Colonic mucosa (tissue), 4 donors: ENCODE measurements at places on chromosomes 16 and 17.

DNA sequence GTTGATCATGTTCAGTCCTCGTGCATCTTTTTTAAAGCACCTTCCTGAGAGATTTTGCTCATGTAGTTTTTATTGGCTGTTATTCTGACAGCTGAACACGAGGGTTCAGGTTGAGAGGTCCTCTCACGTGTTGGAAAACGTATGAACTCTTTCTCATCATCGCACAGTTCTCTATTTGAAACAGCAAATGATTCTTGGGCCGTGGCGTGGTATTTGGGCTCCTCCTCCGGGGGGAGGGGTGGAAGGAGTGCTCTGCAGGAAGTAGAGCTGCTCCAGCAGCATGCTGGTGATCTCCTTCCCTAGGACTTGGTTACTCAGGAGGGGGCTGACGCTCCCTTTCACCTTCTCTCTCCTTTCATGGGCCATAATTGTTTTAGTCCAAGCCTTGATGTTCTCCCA, 70.4 kb downstream of the KSR1 start:
- no peak overlapping the region for H3K4me3 ChIP-seq
- DNase-seq: peak; percentile 44
- H3K27ac ChIP-seq: no peak overlapping the region
- H3K36me3 ChIP-seq: no peaks in the 10 kb centered on the region

DNA sequence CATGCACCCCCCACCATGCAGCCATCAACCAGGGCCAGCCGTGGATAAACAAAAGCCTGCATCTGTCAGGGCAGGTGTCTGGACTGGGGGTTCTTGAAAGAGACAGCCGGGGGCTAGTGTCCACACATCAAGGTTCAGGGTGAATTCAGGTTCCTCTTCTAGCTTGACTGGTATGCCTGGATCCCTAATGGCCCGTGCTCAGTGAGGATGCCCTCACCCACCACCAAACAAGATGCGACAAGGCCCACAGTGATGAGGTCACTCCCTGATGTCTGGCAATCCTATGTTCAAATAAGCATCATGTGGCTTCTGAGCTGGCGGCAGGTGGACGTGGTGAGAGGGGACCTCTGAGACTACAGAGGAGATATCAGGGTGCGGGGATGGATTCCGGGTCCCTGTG, 64.6 kb downstream of the GOSR1 start:
- H3K4me1 ChIP-seq: no peaks in the 10 kb centered on the region
- no peak overlapping the region for H3K27ac ChIP-seq
- H3K36me3 ChIP-seq: no peaks in the 10 kb centered on the region
- H3K4me3 ChIP-seq: no peak overlapping the region

- no peak overlapping the region for H3K4me3 ChIP-seq
- DNase-seq: no peak
- no peaks in the 10 kb centered on the region for H3K36me3 ChIP-seq
- no peak overlapping the region for H3K27ac ChIP-seq
Measured at GRCh38 chr16:62034231-62035114, 1.8 kb downstream of the CDH8 start.

GRCh38 chr17:60248618-60249289, 99.0 kb downstream of the CA4 start:
- no peak for DNase-seq
- no peak overlapping the region for H3K4me3 ChIP-seq
- H3K36me3 ChIP-seq: no peaks in the 10 kb centered on the region
- no peaks in the 10 kb centered on the region for H3K27me3 ChIP-seq
- H3K4me1 ChIP-seq: no peaks in the 10 kb centered on the region

- H3K36me3 ChIP-seq: no peaks in the 10 kb centered on the region
- no peaks in the 10 kb centered on the region for H3K4me1 ChIP-seq
- H3K27ac ChIP-seq: no peak overlapping the region
- no peak overlapping the region for H3K4me3 ChIP-seq
Measured at GRCh38 chr17:15291674-15292361, 26.7 kb upstream of the PMP22 start.

DNA sequence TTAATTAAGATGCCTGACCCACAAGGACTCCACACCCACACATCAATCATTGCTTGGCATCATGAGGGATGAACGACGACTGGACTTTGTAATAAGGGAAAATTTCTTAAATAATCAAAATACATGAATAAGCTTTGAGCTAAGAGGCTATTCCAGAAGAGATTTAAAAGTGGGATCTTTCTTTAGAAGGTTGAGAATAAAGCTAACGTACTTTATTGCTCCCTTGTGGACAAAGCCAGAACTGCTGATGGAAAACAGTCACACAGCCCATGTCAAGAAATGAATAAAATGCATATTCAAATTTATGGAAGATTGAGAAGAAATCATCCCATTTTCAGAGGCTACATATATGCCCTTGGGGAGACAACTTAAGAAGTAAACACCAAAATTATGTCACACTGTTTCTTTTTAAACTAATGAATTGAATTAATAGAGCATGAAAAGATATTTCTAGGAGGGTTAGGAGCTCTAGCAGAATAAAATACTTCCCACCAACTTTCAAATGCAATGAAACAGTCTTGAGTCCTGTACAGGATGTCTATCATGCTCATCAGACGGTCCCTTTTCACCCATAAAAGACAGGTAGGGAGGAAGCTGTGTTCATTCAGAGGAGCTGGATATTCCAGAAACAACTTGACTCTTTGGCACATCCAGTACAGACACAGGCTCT, 60.2 kb upstream of the PHOSPHO1 start:
- DNase-seq: peak; percentile 34
- H3K4me1 ChIP-seq: no peaks in the 10 kb centered on the region
- H3K27ac ChIP-seq: no peak overlapping the region
- no peak overlapping the region for H3K4me3 ChIP-seq
- H3K36me3 ChIP-seq: no peaks in the 10 kb centered on the region
- no peaks in the 10 kb centered on the region for H3K27me3 ChIP-seq

GRCh38 chr16:69916462-69916861, 34.7 kb upstream of the CLEC18A start:
- no peak overlapping the region for H3K27ac ChIP-seq
- H3K27me3 ChIP-seq: no peaks in the 10 kb centered on the region
- no peaks in the 10 kb centered on the region for H3K36me3 ChIP-seq
- H3K4me1 ChIP-seq: no peaks in the 10 kb centered on the region

GRCh38 chr17:38428112-38428642, at the start of gene ARHGAP23:
ARHGAP23 (plus strand) TSS chr17:38428464; CDS start chr17:38428486, 22 bp downstream.
- peak within 1 kb of the TSS; percentile 85 for H3K27ac ChIP-seq
- peak within 1 kb of the TSS; percentile 71 for H3K4me3 ChIP-seq
- no peaks in the 10 kb centered on the region for H3K36me3 ChIP-seq
- no peaks in the 10 kb centered on the region for H3K27me3 ChIP-seq
- peak; percentile 33 for DNase-seq
- peaks cover 4% of the 10 kb centered on the region for H3K4me1 ChIP-seq

DNA sequence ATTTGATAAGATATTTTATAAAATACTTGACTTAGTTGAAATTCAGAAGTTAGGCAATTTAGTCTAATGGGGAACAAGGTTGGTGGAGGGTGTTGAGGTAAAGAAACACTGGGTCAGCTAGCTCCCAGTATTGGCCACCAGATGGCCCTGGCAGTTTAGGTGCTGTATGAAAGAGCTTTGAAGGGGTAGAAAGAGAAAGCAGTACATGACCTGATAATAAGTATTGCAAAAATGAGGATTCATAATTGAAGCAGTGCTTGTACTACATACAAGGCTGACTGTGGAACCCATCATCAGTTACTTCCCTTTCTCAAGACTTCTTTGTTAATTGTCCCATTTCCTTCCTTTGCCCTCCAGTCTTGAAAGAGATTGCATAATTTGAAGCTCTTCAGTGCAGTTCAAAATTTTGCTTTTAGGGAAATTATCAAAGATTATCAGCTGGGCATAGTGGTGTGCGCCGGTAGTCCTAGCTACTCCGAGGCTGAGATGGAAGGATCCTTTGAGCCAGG, 29.4 kb downstream of the TANC2 start:
- no peaks in the 10 kb centered on the region for H3K4me1 ChIP-seq
- H3K4me3 ChIP-seq: no peak overlapping the region
- no peaks in the 10 kb centered on the region for H3K36me3 ChIP-seq
- no peaks in the 10 kb centered on the region for H3K27me3 ChIP-seq
- no peak overlapping the region for H3K27ac ChIP-seq
- DNase-seq: no peak

- no peak overlapping the region for H3K27ac ChIP-seq
- no peaks in the 10 kb centered on the region for H3K27me3 ChIP-seq
- H3K4me3 ChIP-seq: no peak overlapping the region
- H3K4me1 ChIP-seq: no peaks in the 10 kb centered on the region
- DNase-seq: no peak
- no peaks in the 10 kb centered on the region for H3K36me3 ChIP-seq
Measured at GRCh38 chr17:78525511-78526160, 51.6 kb downstream of the DNAH17 start.

DNA sequence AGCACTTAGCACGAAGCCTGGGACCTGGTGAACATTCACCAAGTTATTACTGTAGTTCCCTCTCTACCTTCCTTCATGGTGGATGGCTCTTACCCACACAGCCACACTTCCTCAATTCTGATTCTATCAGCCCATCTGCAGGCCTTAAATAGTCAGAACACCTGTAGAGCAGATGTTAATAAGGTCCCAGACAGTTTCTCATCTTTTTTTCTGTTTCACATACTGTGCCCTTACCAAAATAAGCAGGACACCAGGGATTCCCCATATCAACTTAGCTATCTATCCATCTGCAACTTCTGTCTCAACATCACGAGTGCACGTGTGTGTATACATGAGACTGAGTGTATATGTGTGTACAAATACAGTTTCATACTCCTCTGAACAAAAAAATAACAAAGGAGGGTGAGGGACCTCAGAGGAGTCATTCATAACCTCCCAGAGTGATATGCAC, 2.8 kb downstream of the RECQL5 start:
- H3K4me1 ChIP-seq: no peaks in the 10 kb centered on the region
- H3K27ac ChIP-seq: no peak overlapping the region
- no peak overlapping the region for H3K4me3 ChIP-seq
- peaks cover 9% of the 10 kb centered on the region for H3K36me3 ChIP-seq

- no peaks in the 10 kb centered on the region for H3K27me3 ChIP-seq
- no peak overlapping the region for H3K4me3 ChIP-seq
- no peaks in the 10 kb centered on the region for H3K4me1 ChIP-seq
Measured at GRCh38 chr16:17235147-17235815, 235.5 kb downstream of the XYLT1 start.

- H3K27me3 ChIP-seq: no peaks in the 10 kb centered on the region
- no peak overlapping the region for H3K4me3 ChIP-seq
- no peaks in the 10 kb centered on the region for H3K4me1 ChIP-seq
- H3K27ac ChIP-seq: no peak overlapping the region
- H3K36me3 ChIP-seq: no peaks in the 10 kb centered on the region
- DNase-seq: no peak
Measured at GRCh38 chr16:67269766-67270165, 9.6 kb upstream of the PLEKHG4 start.

- no peaks in the 10 kb centered on the region for H3K4me1 ChIP-seq
- no peaks in the 10 kb centered on the region for H3K27me3 ChIP-seq
- H3K36me3 ChIP-seq: no peaks in the 10 kb centered on the region
- no peak overlapping the region for H3K27ac ChIP-seq
- no peak for DNase-seq
Measured at GRCh38 chr17:42087042-42087701, 11.1 kb downstream of the ZNF385C start.

DNA sequence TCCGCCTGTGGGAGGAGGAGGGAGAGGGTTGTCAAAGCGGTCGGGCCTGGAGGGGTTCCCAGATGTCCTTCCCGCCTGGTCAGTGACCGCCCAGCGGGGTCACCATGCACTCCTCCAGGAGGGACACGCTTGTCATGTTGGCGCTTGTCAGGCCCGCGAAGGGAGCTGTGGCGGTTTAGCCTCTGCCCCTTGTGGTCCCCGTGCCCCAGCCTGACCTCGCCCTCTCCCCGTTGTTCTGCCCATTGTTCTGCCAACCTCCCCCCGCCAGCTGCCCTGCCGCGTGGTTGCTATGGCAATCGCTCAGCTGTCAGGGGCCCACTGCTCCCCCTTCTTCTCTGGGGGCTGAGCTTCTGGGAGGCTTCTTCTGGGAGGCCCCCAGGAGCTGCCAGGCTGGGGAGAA, 146.4 kb upstream of the CIBAR2 start:
- no peaks in the 10 kb centered on the region for H3K36me3 ChIP-seq
- H3K27ac ChIP-seq: no peak overlapping the region
- no peaks in the 10 kb centered on the region for H3K27me3 ChIP-seq
- no peak for DNase-seq

GRCh38 chr16:79768276-79768970, 167.9 kb upstream of the MAF start:
- peaks cover 12% of the 10 kb centered on the region for H3K4me1 ChIP-seq
- peak; percentile 38 for DNase-seq
- H3K27ac ChIP-seq: peak overlapping the region; percentile 72
- H3K27me3 ChIP-seq: no peaks in the 10 kb centered on the region
- H3K36me3 ChIP-seq: no peaks in the 10 kb centered on the region
- H3K4me3 ChIP-seq: peak overlapping the region; percentile 3

DNA sequence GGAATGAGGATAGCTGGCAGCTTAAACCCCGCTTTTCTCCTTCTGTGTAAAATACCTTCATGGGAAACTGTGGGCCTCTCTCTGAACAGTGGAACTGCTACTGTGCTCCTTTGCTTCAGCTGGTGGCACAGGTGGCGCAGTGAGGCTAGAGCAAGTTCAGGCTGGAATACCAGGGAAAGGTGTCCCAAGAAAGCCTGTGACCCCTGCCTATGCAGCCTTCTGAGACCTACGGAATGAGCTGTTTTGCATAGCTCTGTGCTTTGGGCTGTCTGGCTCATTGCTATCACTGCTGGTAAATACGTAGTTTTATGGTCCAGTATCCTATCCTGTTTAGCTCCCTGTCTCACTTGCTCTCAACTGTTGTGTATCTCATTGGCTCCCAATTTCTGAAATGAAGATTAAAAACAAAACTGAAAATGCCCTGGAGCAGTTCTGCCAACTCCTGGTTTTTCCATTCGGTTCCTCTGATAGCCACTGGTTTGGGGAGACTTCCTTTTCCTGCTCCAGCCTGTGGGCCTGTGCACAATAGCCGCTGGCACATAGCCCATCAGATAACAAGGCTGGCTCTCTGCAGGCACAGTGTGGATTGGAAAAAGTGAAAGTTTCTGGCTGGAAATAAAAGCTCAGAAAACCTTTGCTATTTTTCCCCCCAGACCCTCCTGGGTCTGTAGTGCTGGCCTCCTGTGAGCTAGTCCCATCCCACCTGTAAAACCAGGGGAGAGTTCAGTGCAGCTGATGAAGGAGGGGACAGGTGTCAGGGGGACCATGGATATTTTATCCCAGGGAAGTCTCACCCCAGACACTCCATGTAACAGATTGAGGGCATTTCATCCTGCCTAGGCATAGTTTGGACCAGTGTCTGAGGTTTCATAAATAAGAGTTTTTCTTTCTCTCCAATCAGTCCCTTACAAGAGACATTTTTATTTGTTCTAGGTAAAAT, 24.0 kb downstream of the LIMD2 start:
- peak overlapping the region; percentile 95 for H3K27ac ChIP-seq
- H3K27me3 ChIP-seq: no peaks in the 10 kb centered on the region
- H3K4me3 ChIP-seq: peak overlapping the region; percentile 10
- DNase-seq: peak; percentile 93
- no peaks in the 10 kb centered on the region for H3K36me3 ChIP-seq
- H3K4me1 ChIP-seq: peaks cover 11% of the 10 kb centered on the region

GRCh38 chr17:7576432-7576937, 3.0 kb upstream of the CD68 start:
- H3K27ac ChIP-seq: no peak overlapping the region
- H3K27me3 ChIP-seq: no peaks in the 10 kb centered on the region
- no peak for DNase-seq
- peaks cover 29% of the 10 kb centered on the region for H3K36me3 ChIP-seq

GRCh38 chr16:68760671-68761275, 23.7 kb downstream of the CDH1 start:
- no peaks in the 10 kb centered on the region for H3K36me3 ChIP-seq
- H3K27ac ChIP-seq: no peak overlapping the region
- H3K27me3 ChIP-seq: no peaks in the 10 kb centered on the region
- no peak overlapping the region for H3K4me3 ChIP-seq
